ENCODE measurements at places on chromosomes 1 and 21.

GRCh38 chr1:96473791-96474434 lies 247.7 kb upstream of the PTBP2 start:
- DNase-seq: no peak

GRCh38 chr1:157469300-157469699 lies 83.0 kb downstream of the FCRL5 start:
- no peak for DNase-seq

DNA sequence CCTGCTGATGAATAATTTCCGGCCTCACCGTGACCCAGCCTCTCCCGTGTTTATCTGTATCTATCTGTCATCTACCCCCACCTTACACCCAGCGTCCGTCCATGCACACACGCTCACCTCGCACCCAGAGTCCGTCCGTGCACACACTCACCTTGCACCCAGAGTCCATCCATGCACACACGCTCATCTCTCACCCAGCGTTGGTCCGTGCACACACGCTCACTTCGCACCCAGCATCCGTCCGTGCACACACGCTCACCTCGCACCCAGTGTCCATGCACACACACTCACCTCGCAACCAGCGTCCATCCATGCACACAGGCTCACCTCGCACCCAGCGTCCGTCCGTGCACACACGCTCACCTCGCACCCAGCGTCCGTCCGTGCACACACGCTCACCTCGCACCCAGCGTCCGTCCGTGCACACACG lies 25.0 kb upstream of the COL18A1 start:
- no peak for DNase-seq

GRCh38 chr21:31781737-31782136 lies 49.8 kb upstream of the SCAF4 start:
- DNase-seq: no peak

GRCh38 chr1:95951371-95952102 lies 717.5 kb downstream of the RWDD3 start:
- DNase-seq: no peak

GRCh38 chr1:60274422-60275290 lies 201.1 kb upstream of the C1orf87 start:
- no peak for DNase-seq

DNA sequence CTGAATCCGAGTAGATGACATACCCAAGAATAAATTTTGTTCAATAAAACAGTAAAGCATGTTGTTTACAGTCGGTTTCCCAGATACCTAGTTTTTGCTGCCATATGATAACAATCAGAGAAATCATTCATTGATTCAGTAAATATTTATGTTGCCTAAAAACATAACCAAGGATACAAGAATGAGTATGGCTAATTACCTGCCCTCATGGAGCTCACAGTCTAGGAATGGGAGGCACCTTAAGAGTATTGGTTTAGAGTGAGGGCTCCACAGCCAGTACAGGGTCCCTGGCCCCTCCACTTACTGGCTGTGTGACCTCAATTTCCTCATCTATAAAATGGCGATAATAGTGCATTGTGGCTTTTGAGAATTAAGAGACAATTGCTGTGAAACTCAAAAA lies 921 bp downstream of the ATP5PB start:
- DNase-seq: no peak

DNA sequence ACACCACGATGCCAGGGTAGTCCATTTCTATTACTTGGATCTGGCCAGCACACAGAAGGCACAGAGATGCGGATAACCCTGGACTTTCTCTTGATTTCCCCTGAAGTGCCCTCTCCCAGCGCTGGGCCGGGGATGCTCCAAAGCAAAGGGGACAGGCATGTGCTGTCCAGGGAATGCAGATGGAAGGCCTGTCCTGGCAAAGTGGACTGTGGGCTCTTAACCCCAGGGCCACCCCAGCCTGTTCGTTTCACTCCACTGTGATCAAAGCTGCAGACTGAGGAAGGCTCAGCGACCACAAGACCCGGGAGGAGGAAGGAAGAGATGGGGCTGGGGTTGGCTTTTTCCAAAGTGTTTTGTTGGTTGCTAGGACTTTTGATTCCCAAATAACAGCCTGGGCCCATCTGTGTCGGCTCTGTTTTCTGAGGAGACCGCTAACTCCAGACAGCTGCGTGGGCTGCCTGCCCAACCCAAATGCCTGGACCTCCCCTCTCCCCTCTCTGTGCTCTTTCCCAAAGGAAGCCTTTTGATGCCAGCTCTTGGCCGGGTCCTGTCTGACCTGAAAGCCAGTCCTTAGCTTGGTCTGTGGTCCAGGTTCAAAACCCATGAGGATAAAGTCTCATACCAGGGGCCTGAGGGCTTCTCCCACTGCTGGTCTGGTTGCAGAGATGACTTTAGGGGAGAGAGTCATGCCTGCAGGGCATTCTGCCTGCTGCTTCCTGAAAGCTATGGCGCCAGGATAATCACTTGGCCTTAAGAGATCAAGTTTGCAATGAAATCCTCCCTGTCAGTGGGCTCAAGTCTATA lies 119.6 kb upstream of the CD34 start:
- no peak for DNase-seq
